Right ventricle myocardium superior (tissue), 1 donor: ENCODE measurements at places on chromosomes 12 and 14. TPM values are rescaled to one million over a fixed set of nuclear protein-coding genes. Genes with fewer than 3 reads are reported as not detected.

GRCh38 chr12:50174971-50175715, 8.0 kb upstream of the CERS5 start:
- DNase-seq, result no peak

MGP gene
- 231 TPM for total RNA-seq

- DNase-seq, result no peak
Measured at GRCh38 chr12:102478405-102479098, 1.8 kb downstream of the IGF1 start.

GRCh38 chr12:49521389-49521788, 17.4 kb upstream of the KCNH3 start:
- no peak for DNase-seq

GRCh38 chr12:96985515-96986362, 78.7 kb downstream of the NEDD1 start:
- DNase-seq, result no peak

DNA sequence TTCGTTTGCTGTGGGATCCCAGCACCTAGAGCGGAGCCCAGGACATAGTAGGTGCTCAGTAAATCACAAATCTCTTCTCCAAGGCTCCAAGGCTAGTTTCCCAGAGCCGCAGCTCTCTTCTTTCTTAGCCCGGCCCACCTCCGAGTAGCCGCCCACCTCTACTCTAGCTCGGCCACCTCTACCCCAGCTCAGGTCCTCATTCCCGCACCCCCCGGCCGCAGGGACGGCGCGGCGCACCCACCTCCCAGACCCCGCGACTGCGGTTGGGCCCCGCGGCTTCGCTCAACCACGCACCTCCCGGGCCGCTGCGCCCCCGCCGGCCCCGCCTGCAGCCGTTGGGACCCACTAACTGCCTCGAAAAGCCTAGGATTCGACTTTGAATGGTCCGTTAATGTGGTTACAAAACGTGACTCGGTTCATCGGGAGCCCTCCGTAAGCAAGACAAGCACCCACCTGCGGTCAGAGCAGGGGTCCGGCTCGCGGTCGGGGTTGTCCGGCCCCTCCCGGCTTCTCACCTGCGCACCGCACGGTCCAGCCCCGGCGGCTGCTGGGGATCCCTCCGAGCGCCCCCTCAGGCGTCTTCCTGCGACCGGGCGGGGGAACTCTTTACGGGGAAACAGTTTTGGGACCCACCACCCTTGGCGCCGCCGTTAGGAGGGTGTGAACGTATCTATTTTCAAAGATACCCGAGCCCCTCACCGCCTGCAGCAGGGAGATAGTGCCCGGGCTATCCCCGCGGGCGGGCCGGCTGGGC, at the start of gene SLC2A14:
SLC2A14 (minus strand) TSS at position 350 of the 754 bp plus-strand sequence. CDS start 3,035 bp downstream, outside the sequence.
- DNase-seq, result no peak

DNA sequence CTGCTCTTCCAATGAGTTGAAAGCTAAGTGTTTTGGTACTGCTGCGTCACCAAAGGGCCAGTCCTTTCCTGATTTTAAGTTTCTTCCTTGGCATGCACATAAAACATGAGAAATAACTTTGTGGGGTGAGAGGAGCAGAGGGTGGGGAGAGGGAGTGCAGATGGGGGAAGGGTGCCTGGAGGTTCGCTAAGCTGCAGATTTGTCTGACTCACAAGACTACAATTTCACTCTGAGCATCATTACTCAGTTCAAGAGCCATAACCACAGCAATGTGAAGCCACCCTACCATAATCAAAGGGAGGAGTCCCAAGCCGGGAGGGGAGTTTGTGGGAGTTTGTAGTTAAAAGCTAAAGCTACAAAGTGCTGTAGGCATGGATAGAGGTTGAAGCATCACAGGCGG, 136.1 kb downstream of the ANO2 start:
- no peak for DNase-seq

GRCh38 chr12:32548691-32549281, 130.3 kb upstream of the DNM1L start:
- DNase-seq, result no peak

- DNase-seq, result no peak
Measured at GRCh38 chr14:68423686-68424085, 369.2 kb downstream of the ZFP36L1 start.

TNFRSF1A gene
- 47.9 TPM for total RNA-seq

GRCh38 chr12:81083906-81084513, 6.1 kb downstream of the ACSS3 start:
- no peak for DNase-seq

DNA sequence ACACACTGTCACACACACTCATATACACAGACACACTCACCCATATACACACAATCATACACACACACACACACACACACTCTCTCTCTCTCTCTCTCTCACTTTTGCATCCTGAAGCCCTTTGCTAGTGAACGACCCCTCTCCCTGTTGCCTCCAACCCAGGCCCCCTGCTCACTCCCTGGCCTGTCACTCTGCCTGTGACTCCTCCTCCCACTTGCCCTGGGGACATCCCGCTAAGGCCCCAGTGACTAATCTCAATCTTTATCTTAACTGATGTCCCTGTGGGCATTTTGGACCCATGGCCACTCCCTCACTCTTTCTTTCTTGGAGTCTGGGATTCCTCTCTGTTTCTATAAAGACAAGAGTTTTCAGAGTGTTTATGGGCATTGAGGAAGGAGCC, 10.9 kb upstream of the DLK1 start:
- DNase-seq, result no peak

- no peak for DNase-seq
Measured at GRCh38 chr12:3777206-3777809, 24.4 kb upstream of the CRACR2A start.
